ENCODE measurements at places on chromosomes 2 and 18.

DNA sequence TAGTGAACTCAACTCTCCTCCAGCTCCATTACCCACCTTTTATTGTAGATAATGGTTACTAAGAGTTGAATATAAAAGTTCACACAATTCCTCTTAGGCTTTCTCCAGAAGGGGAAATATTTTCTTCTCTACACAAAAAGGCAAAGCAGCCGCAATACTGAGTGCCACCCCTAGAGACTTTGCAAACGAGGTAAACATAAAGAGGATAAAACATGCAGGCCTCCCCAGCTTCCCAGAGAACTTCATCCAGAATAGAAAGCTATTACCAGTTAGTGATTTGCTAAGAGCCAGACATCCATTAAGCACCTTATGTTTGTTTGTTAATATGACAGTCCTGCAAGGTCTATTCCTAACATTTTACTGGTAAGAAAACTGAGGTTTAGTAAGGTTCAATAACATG lies 17.4 kb downstream of the ZNF521 start:
- DNase-seq = no peak

GRCh38 chr2:168529900-168530561 lies 74.0 kb downstream of the CERS6 start:
- DNase-seq = no peak

GRCh38 chr2:113829270-113829669 lies 60.6 kb upstream of the ACTR3 start:
- DNase-seq = no peak

DNA sequence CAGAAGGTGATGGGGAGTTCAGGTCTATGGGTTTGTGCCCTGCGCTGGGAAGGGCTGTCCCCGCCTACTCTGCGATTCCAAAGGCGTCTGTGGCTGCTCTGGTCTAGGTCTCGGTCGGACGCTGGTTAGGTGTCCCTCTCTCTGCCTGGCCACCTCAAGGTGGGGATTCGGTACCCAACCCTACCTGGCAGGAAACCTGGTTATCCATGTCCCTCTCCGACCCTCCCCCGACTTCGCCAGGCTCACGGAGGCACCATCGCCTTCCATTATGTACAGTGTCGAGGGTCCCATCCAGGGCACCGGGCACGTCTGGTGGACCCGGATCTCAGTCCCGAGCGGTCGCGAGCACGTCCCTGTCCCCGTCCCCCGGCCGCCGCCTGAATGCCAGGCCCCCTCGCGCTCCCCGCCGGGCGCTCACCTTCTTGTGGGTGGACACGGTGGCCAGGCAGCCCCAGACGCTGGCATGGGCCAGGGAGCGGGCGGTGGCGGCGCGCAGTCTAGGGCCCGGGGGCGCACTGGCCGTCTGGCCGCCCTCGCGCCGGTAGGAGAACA lies 628 bp downstream of the CREG2 start:
- no peak for DNase-seq

- DNase-seq = no peak
Measured at GRCh38 chr2:105655244-105655643, 89.5 kb upstream of the NCK2 start.

GRCh38 chr2:241064008-241064801 lies 37.9 kb downstream of the MTERF4 start:
- peak; percentile 43 for DNase-seq

Data from right forelimb (tissue), 1 donor.